T-helper 17 cell (primary cell): ENCODE measurements at places on chromosomes 4 and X.

DNA sequence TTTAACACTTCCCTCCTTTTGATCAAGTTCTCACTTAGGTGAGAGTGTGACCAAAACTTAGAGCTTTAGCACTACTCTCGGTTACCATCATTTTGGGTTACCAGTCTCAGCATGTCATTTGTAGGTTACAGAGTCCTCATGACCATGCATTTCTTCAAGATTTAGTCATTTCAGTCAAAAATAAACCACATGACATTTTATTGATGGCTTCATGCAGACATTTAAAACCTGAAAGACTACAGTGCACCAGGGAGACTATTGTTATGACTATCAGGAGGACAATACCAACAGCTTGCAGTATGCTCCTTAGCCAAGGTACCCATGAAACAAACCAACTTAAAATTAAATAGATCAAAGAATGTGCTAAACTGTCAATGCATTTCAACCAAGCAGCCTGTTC is 498.1 kb upstream of the FSTL5 start:
- no peak for DNase-seq

GRCh38 chrX:40003428-40004245 is 94.1 kb downstream of the BCOR start:
- DNase-seq, result no peak

GRCh38 chrX:154294791-154295574 is at the start of gene TEX28:
TSS of gene TEX28 (minus strand) at chrX:154295124. CDS start at chrX:154292117, 3,007 bp downstream.
- DNase-seq, result no peak

GRCh38 chr4:128868758-128869157 is 59.3 kb downstream of the JADE1 start:
- no peak for DNase-seq

DNA sequence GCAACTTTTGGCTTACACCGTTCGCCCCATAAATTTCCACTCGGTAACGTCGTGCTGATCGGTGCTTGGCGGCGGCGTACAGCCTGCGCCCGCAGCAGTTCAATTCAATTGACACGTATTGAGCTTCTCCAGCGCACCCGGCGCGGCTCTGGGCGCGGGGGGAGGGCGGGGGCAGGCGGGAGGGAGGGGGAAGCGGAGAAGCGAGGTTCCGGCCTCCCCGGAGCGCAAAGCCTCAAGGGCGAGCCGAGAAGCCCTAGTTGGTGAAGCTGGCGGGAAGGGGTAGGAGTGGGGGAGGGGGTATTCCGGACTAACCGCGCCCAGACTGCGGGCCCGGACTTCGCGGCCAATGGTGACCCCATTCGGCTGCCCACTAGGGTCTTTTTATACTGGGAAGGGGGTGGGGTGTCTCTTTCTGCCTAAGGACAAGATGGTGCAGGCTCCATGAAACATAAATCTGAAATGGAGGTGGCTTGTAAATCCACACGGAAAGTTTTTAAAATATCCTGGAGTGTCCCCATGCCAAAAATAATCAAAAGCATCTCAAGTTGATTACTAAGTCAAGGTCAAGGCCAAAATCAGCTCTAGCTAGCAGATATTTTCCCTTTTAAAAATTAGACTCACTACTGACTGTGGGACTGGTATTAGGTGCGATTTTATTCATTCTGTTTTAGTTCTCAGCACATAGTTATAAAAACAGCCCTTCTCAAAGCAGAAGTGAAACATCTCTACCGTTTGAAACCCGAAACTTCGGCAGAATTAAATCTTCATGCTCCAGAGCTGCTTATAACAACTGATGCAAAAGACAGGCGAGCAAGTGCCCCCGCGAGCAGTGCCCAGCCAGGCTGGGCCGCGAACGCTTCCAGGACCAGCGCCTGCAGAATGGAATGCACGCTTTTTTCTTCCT is 1.5 kb upstream of the BCOR start:
- DNase-seq, result no peak

GRCh38 chrX:63751481-63751880 is 33.5 kb downstream of the ARHGEF9 start:
- no peak for DNase-seq

GRCh38 chr4:74394476-74395136 is 29.7 kb downstream of the EREG start:
- no peak for DNase-seq

DNA sequence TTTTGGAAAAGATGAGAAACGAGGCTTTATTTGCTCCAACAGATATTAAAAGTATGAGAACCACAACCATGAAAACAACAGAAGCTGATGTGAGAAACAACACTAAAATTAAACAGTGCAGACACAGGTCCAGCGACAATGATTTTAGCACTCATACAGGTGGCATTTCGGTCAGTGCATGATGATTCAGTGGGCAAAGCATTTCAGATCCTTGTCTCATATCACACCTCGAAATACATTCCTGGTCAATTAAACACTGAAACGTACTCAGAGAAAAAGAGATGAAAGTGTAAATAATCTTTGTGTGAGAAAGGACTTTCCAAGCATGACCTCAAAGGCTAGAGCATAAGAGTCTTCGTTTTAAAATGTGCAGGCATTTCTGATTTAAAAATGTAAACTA is 85.2 kb downstream of the ACOX3 start:
- DNase-seq, result no peak

- DNase-seq, result no peak
Measured at GRCh38 chr4:77074381-77074831, 1.4 kb downstream of the CCNI start.

GRCh38 chrX:112642349-112642748 is 37.4 kb downstream of the LHFPL1 start:
- no peak for DNase-seq

DNA sequence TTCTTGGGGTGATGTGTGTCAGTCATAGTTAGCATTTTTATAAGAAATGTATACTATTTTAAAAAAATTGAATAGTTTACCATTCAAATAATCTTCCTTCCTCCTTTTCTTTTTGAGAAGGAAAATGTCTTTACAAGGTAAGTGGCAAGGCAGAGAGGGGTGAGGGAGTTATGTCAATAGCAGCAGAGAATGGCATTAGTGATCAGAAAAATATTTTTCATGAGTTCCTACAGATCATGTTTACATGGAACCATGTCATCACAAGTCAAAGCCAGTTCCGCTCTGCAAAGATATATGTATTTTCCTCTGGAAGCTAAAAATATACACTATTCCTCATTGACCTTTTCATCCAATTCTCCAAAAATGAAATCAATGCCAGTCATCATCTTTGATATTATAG is 67.3 kb downstream of the PTPN13 start:
- DNase-seq, result no peak

GRCh38 chr4:101471201-101471600 is 123.9 kb upstream of the PPP3CA start:
- DNase-seq, result no peak

DNA sequence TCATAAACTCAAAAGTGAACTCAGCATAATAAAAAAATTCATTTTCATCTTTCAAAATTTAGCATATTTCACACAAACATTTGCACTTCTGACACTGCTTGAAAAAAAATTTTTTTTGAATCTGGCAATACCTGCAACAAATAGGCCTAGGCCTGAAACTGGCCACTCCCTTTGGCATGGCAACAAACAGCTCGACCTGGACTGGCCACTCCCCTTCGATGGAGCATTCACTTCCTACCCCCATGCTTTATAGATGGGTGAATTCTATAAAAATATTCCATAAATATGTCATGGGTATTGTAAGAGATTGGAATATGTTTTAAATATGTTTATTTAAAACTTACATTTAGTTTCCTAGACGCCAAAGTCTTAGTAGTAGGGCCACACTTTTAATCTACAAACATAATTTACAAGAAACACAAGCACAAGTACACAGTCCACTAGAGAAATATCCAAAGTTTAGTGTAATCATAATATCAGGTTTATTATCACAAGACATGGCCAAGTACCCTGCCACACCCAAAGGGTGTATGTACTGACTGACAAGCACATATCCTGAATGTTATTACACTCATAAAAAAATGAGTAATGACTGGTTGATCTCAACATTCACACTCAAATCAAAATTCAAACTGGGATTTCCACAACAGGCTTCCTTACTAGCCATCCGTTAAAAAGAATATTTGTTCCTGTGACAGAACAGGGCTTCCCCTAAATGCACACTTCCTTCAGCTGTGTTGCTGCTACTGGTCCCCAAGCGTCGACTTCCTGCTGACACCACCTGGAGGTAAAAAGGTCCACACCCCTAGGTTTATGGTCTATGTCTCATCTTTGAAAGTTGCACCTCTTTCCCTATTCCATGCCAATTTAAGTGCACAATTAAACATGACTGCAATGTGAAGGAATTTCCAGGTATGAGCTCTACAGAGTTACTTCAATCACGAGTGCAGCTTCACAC is 271.5 kb downstream of the NR3C2 start:
- no peak for DNase-seq
